ENCODE measurements at places on chromosomes 1 and 21.
A peak's percentile ranks its signal among the peaks of the same experiment; 100 is the strongest.

DNA sequence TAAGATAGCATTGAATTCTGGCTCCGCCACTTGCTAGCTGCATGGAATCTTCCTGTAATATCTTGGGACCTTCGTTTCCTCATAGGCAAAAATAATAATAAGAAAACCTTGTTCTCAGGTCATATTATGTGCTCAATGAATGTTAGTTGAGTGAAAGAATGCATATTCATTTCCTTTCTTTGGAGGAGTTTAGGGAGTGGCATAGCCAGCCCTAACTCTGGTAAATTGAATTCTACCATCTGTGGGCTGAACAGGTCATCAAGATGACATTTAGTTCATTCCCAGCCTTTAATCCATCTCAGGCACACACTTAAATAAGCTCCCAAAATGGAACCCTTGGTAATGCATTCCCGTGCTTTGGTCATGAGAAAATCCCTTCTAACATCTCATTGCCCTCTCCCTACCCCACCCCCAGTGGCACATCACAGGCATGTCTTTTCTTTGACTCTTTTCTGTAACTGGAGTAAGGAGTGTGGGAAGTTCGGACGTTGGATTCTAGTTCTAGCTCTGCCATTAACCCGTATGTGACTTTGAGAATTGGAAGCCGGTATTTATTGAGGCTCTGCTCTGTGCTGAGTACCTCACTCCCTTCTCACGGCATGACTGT, 13.2 kb upstream of the MYOG start:
- no peak for DNase-seq

- peak; percentile 20 for DNase-seq
Observed at GRCh38 chr1:232880354-232880753, 70.1 kb upstream of the NTPCR start.

GRCh38 chr1:165675794-165676193, 22.6 kb downstream of the ALDH9A1 start:
- no peak for DNase-seq

- no peak for DNase-seq
Observed at GRCh38 chr1:72111662-72112061, 170.7 kb downstream of the NEGR1 start.

- DNase-seq = peak; percentile 70
Observed at GRCh38 chr1:6157528-6158174, 22.5 kb downstream of the CHD5 start.

DNA sequence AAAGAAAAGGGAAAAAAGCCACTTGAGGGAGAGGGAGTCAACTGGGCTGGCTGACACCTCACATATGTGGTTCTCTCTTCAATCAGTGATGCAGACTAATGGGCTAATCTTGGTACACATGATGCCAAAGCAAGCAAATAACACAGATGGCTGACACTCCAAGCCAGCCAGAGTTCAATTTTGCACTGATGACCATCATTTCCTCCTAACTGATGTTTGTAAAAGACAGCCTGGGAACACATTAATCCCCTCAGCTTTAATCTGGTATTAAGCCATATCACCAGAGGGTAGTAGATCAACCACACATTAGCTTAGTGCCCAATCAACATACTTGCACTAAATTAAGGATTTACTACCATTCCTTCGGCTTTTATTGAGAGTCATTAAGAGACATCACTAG, 2.8 kb downstream of the VPS72 start:
- DNase-seq = no peak

DNA sequence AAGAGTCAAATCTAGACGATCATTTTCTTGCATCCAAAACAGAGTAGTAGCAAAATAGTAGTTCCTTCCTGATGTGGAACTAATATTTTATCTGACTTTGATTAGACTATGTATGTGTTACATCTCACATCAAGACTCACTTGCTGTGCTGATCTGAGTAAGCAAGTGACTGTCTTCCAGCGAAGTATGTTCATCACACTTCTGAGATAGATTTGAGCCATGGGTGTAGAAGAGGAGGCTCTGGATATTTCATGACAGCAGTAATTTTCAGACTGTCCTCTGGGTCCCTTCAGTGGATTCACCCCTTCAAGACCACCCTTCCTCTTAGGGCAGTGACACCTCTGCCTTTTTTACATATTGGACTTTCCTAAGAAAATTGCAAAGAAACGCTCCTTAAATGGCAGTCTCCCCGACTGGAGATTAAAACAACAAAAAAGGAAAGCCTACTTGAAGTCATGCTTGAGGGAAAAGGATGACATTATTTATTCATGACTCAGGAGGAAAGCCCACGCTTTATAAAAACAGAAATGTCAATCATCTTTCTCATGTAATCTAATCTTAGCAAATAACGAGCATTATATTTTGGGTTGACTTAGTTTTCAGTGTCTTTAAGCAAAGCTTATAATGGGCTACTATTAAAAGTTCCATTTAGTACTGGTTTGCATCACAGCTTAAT, 22.8 kb downstream of the ATP1B1 start:
- no peak for DNase-seq

DNA sequence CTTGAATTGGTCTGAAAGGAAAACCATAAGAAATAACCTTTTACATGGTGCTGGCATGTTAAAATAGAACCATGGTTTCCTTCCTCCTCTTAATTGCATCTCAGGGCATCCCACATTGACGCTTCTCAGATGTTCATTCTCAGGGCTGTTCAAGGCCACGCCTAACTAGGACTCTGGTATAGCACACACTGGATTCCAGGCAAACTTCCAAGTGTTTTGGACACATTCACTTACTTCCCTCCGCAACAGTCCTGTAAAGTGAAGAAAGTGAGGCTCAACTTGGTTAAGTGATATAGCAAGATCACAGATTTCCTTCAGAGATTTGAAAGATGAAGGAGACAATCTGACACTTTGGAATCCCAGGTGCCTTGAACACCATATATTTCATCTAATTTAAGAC, 244.8 kb downstream of the DUSP10 start:
- DNase-seq = no peak

DNA sequence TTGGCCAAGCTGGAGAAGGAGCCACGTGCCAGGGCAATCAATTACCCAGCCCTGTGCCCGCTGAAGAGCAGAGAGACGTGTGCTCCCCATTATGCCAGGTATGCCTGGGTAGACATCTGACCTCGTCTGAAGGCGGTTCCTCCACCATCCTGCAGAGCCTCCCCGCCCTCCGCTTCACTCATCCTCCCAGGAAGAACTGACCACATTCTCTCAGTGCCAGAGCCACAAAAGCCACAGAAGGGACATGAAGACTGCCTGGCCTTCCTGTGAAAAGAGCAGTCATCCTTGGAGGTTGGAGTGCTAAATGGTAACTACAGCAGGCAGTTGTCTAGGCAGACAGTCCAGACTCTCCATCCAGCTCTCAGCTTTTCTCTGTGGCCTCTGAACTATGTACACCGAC, 12.0 kb downstream of the SYT2 start:
- DNase-seq = no peak

DNA sequence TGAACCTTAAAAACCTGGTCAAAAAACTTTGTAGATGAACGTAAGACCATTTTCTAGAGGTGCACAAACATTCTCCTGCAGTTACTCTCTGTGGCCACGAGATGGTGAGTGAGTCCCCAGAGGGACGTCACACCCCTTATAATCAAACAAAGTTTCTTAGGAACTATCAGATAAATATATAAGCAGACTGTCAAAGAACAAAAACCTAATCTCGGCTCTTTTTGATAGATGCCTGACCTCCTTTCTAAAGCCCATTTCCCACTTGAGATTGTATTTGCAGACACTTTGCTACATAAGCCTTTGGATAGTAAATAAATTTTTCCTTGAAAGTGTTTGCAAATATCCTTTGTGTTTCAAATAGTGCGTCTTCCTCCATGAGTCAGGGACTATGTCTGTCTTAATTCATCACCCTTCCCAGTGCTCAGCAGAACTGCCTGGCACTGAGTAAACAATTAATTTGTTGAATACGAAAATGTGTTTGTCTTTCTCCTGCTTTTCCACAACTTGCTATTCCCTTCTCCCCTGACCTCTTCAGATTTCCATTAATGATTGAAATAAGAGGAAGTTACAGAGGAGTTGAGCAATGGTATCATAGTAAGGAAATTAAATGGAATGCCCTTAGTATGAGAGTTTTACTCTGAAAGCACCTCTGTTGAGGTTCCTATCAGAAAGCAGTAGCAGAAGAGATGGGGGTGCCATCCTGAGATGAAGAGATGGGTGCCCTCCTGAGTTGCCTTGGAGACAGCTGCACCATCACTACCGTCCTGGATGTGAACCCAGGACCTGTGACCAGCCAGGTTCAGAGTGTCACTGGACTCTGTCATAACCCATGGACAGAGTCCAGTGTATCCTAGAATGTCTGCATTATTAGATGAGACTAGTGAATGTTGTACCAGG, 57.8 kb upstream of the RAVER2 start:
- DNase-seq = peak; percentile 66

DNA sequence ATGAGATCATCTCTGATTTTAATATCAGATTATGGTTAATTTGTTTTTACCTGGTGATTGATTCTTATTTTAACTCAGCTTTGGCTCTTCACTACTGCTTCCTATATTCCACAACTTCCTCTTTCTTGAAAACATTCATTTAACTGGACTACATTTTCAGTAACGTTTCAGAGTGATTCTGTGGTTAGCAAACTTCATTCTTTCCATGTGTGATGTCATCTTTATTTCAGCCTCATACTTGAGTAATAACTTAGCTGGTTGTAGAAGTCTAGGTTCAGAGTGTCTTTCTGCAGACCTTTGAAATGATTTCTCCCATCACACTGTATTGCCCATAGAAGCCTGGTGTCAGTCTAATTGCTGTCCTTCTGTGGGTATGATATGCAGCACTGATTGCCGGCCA, 36.0 kb upstream of the SLC35F3 start:
- DNase-seq = no peak

GRCh38 chr1:59332983-59333382, 36.1 kb downstream of the FGGY start:
- DNase-seq = peak; percentile 2

DNA sequence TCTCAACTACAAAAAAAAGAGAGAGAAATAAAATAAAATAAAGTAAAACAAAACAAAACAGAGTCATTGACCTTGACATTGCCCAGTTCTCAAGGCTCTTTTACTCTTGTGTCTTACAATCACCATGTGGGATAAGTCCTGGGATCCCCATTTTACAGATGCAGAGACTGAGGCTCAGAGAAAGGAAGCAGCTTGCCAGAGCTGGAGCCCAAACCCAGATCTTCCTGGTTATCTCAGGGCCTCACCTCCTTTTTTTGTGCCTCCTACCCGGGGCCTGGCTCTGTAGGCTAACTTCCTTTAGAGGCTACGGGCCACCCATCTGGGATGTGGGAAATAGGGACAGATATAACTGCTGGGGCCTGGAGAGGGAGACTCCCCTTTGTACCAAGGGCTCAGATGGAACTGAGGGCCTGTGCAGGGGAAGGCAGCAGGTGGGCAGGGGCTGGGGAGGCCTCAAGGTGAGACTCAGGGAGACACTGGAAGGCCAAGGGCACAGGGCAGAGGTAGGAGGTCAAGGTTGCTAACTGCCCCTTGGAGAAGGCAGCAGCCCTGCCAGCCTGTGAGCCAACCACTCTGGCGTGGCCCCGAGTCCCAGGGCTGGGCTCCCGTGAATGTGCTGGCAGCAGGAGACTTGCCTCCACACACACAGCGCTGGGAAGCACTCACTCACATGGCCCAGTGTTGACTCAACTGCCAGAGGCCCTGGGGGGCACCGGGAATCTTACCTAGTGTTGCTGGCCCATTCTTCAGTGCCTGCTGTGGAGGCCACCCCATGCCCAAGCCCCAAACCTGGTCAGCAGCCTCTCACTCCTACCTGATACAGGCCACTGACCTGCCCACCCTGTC, 6.5 kb upstream of the ECE1 start:
- DNase-seq = no peak

DNA sequence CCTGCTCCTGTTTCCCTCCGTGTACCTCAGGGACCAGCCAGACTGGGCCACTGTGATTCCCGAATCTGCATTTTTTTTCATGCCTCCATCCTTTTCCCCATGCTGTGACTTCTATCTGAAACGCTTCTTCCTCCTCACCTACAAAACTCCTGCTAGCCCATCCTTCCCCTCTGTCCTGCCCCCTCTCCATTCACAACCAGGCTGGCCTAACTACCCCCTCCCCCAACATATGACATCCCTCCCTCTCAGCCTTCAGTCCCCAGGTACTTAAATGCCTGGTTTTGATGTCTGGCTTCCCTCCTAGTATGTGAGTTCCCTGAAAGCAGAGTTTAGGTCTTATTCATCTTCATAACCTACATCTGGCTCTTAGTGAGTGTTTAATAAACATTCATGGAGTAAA, 82.7 kb downstream of the TAS1R2 start:
- DNase-seq = no peak

GRCh38 chr21:36209626-36210171, 53.1 kb downstream of the DOP1B start:
- peak; percentile 75 for DNase-seq

- no peak for DNase-seq
Observed at GRCh38 chr21:36839735-36840134, 126.7 kb downstream of the HLCS start.

DNA sequence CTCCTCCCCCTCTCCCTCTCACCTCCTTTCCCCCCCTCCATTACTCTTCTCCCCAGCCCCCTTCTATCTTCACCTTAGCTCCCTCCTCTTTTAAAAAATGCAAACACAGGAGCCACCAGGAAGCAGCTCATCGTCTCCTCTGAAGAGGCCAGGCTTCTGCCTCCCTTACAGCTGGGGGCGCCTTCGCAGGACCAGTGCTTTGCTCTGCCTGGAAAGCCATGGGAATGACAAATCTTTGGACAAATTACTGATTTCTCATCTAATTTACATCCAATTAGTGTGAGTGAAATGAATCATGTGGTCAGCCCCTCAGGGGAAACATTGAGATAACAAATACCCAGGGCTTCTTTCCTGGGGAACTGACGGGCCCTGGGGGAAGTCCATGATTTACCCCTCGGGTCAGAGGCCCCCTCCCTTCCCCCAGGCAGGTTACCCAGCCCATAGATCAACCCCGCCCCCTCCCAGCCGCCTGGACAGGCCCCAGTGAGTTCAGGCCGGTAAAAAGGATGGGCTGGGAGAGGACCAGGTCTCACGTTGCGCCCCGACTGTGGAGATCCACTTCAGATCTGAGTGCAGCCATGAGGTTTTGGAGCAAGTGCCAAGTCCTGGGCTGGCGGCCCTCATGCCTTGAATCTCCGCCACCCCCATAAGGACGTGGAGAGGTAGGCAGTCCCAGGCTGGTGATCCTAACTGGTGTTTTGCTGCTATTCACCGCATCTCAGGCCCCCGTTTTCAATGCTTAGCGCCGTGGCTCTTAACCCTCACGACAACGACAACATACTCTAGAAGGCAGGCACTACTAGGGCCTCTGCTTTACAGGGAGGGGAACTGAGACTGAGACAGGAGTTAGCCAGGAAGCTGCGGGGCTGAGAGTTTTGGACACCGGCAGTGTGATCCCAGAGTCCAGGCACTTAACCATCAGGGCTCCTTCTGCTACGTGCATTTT, 300.8 kb downstream of the RRAGC start:
- DNase-seq = no peak

All from RKO (cell line).